ENCODE measurements at places on chromosomes 4 and X.

GRCh38 chr4:83112678-83113428 is 1.7 kb downstream of the PLAC8 start:
- DNase-seq, result peak; percentile 83

DNA sequence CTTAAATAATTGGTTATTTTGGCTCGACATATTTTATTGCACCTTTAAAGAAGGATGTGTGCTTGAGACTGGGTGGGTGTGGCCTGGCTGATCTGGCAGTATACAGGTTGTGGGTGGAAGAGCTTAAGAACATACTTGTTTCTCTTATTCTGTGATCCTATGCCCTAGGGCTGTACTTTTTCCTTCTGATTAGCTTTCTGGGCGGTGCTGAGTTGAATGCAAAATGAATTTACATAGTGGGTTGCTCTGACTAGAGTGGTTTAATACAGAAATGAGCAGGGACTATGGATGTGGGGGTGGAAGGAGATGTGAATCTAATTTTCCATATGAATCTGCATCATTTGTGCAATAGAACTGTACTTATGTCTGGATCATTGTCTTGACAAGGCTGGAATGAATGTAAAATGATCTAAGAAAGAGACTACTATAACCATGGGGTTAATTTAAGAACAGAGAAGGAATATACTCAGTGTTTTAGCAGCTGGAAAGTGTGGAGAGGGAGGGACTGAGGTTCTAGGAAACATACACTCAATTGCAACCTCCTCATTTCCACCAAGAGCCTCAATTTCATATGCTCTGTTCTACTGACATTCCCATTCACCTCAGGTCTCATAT is 73.7 kb downstream of the RLIM start:
- DNase-seq, result no peak

DNA sequence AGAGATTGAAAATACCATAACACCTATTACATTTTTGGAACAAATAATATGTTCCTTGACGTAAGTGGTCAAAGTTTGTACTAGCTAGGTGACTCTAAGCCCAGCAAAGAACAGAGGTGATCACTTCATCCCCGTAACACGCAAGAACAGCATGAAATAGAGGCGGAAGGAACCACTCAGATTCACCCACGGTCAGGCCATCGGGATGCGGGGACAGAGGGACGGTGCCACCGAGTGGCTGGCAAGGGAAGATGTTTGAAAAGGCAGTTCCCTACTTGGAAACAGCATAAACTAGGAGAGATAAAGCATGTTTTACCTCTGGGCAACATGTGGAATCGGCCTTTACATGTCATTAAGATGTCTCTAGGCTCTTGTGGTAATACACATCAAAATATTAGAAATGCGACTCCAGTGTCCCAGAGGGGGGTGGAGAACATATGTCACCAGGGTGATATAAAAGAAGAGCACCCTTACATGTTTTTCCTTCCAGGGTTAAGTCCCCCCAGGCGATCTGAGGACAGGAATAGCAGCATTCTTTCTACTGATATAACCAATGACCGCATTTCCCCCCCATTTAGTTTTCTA is 84.0 kb downstream of the PHKA2 start:
- peak; percentile 15 for DNase-seq

DNA sequence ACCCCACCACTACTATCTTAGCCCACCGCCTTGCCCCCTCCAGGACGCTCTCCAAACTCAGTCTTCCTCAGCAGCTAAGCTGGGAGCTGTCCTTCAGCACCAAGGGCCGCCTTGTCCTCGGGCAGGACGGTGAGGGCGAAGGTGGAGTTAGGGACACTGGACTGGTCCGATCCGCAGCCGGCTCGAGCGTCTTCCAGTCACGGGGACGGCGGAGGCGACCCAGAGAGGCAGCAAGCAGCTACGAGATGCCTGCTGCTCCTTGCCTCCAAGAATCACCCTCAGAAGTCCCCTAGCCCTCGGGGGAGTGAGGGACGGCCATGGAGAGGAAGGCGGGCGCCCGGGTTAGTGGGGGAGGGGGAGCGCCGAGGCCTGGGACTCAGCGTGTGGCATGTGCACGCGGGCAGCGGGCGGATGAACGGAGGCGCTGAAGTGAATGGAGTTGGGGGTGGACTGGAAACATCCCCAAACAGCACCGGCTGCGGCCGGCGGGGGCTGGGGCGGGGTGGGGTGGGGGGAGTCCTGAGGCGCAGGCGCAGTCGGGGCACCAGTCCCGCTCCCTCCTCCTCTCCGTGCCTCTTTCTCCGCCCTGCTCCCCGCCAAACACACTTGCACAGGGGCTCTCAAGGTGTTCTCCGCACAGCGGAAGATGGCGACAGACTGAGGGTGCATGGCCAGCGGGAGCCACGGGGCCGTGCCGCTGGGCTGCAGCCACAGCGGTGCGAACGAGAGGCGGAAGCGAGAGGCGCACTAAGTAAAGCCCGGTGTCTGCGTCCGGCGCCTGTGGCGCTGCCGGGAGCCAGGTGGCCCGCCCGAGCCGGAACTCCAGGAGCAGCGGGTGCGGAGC is at the start of gene NALF2:
Gene NALF2 (plus strand): TSS at position 545 of the 844 bp plus-strand sequence. CDS start 957 bp downstream, outside the sequence.
- peak; percentile 3 for DNase-seq

GRCh38 chrX:129720741-129721140 is 18.0 kb upstream of the XPNPEP2 start:
- DNase-seq, result no peak

GRCh38 chrX:1400742-1401471 is 9.0 kb upstream of the SLC25A6 start:
- no peak for DNase-seq

DNA sequence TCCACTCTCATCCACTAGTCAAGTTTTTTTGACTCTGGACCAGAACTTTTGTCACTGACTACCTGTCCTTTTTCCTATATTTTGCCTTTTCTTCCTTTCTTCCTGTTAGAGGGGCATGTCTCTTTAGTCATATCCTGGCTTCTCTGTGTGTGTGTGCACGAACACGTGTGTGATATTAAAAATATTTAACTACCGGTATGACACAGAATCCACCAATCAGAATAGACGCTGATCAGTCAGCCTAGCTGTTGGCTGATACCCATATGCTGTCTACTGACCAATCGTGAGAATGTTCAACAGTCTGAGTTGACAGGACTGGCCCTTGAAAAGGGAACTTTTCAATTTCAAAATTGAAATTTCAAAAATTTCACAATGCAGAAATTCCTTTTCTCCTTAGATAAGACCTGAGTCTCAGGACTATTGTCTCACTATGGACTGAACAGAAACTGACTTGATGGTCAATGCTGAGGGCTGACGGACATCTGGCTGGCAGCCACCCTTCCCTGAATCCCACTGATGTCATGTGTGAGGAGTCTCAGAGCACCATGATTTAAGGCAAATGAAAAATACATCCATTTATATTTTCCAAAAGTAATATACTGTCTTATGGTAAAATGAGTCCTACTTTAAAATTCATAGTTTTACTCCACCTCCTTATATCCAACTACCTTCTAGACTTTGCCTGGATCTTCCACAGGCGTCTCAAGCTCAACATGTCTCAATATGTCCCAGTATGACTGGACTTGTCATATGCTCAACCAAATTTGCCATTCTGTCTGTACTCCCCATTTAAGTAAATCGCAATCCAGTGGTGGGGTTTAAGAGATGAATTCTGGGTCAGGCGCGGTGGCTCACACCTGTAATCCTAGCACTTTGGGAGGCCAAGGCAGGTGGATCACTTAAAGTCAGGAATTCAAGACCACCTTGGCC is 78.0 kb downstream of the CHRNA9 start:
- no peak for DNase-seq

- no peak for DNase-seq
Observed at GRCh38 chr4:147029296-147029695, 83.6 kb upstream of the TTC29 start.

GRCh38 chr4:139985401-139985800 is 168.6 kb downstream of the MAML3 start:
- DNase-seq, result no peak

GRCh38 chr4:79272761-79273160 is 53.1 kb downstream of the NAA11 start:
- no peak for DNase-seq

DNA sequence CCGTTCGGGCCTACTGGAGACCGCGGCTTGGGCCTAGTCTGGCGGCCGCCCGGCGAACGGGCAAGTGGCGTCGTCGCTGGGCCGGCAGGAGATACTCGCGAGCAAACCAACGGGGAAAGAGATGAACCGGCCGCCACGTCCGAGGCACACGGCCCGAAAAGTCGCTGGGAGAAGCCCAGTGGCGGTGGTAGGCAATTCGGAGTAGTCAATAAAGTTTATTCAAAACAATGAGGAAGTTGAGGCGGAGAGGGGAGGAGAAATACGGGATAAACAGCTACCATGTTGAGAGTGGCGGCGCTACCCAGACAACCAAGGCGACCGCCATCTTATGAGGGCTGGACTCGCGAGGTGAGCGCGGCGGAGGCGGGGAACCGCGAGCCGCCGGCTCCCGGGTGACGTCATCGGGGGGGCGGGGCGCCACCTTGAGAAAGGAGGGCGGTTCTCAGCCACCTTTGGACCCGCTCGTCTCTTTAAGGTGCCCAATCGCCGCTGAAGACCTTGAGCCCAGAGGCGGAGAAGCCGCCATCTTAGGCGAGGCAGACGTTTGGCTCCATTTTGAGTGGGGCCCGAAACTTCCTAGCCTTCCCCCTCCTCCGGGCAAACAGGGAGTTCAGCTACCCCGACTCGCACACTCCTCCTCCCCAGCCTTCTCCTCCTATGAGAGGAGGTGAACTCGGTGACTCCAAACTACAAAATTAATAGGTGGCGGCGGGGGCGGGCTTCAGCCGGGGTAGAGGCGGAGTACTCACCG is at the start of gene PHF8:
Gene PHF8 (minus strand): TSS at position 348 of the 751 bp plus-strand sequence. CDS start 1,745 bp downstream, outside the sequence.
- DNase-seq, result peak; percentile 96

- DNase-seq, result peak; percentile 72
Observed at GRCh38 chr4:167021545-167022155, 212.6 kb downstream of the SPOCK3 start.

DNA sequence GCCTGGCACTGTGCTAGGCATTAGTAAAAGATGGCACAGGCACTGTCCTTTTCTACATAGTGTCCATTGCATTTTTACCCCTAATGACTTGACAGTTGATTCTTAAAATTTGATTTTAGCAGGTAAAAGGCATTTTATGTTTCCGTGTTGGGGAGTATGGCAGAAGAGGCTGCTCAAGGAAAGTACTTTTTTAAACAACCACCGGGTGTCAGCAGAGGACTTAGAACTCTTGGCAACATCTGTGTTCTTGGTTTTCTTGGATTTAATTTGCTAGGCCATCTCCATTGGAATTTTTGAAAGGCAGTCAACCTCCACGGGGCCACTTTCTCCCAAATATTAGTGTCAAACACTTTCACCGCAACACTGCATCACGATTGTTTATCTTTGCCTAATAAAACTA is 102.9 kb downstream of the TSPAN7 start:
- peak; percentile 38 for DNase-seq

GRCh38 chrX:2676794-2677675 is 14.1 kb upstream of the CD99 start:
- DNase-seq, result no peak

Data from NAMALWA (cell line).